Effector memory CD4-positive, alpha-beta T cell (primary cell): ENCODE measurements at places on chromosomes 6 and 20.

DNA sequence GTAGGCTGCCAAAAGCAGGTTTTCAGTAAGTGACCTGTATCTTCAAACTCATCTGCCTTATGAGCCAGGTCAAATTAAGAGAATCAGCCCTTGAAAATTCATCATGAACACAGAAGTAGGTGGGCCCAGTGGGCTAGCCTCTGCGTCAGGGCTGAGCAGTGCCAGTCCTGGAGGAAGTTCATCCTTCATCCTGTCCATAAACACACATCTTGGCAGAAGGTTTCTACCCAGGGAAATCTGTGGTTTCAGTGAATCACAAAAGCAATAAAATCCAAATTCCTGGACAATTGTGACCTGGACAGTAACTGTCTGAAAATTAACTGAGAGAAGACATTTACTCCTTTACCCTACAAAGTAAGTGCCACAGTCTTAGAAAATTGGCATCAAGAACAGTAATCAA lies 72.4 kb downstream of the ATG5 start:
- no peaks in the 10 kb centered on the region for H3K4me1 ChIP-seq
- no peaks in the 10 kb centered on the region for H3K27me3 ChIP-seq
- no peak overlapping the region for H3K4me3 ChIP-seq

GRCh38 chr20:54639941-54640340 lies 164.5 kb downstream of the DOK5 start:
- H3K27me3 ChIP-seq = no peaks in the 10 kb centered on the region
- H3K4me1 ChIP-seq = no peaks in the 10 kb centered on the region
- no peaks in the 10 kb centered on the region for H3K36me3 ChIP-seq
- no peak for DNase-seq
- H3K27ac ChIP-seq = no peak overlapping the region
- H3K4me3 ChIP-seq = no peak overlapping the region

GRCh38 chr6:52363228-52363867 lies 1.4 kb downstream of the PAQR8 start:
- H3K27me3 ChIP-seq = no peaks in the 10 kb centered on the region
- peak overlapping the region; percentile 93 for H3K27ac ChIP-seq
- H3K36me3 ChIP-seq = peaks cover 3% of the 10 kb centered on the region
- H3K4me1 ChIP-seq = peaks cover 12% of the 10 kb centered on the region
- peak overlapping the region; percentile 98 for H3K4me3 ChIP-seq

- no peak for DNase-seq
- no peaks in the 10 kb centered on the region for H3K4me1 ChIP-seq
- no peaks in the 10 kb centered on the region for H3K36me3 ChIP-seq
- H3K4me3 ChIP-seq = no peak overlapping the region
- H3K27me3 ChIP-seq = no peaks in the 10 kb centered on the region
- H3K27ac ChIP-seq = no peak overlapping the region
Measured at GRCh38 chr6:8382434-8382833, 52.9 kb downstream of the SLC35B3 start.

- H3K27ac ChIP-seq = no peak overlapping the region
- no peaks in the 10 kb centered on the region for H3K27me3 ChIP-seq
- DNase-seq = no peak
- H3K4me1 ChIP-seq = peaks cover 14% of the 10 kb centered on the region
- H3K4me3 ChIP-seq = no peak overlapping the region
Measured at GRCh38 chr20:57658833-57659516, 38.7 kb upstream of the ZBP1 start.

DNA sequence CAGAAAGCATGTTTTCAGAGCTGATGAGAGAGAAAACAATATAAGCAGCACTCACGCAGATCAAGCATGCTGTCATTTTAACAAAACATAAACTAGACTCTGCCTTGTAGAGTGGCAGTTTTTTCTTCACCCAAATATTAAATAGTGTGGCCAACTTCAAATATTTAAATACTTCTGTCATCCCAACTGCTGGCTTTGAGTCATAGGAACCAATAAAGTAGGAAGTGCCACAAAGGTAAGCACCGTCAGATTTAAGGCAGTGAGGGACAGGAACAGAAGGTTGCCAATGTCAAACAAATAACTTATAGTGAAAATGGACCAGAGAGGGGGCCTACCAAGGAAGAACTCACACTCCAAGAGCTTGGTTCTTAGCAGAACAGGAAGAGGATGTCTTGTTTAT lies 222.2 kb downstream of the PKHD1 start:
- no peaks in the 10 kb centered on the region for H3K4me1 ChIP-seq
- no peaks in the 10 kb centered on the region for H3K27me3 ChIP-seq
- H3K27ac ChIP-seq = no peak overlapping the region
- H3K4me3 ChIP-seq = no peak overlapping the region
- no peak for DNase-seq

GRCh38 chr20:52552181-52552872 lies 360.7 kb upstream of the ZFP64 start:
- no peaks in the 10 kb centered on the region for H3K36me3 ChIP-seq
- no peak overlapping the region for H3K4me3 ChIP-seq
- no peaks in the 10 kb centered on the region for H3K27me3 ChIP-seq
- H3K4me1 ChIP-seq = no peaks in the 10 kb centered on the region

- no peak overlapping the region for H3K27ac ChIP-seq
- no peaks in the 10 kb centered on the region for H3K27me3 ChIP-seq
- H3K36me3 ChIP-seq = no peaks in the 10 kb centered on the region
Measured at GRCh38 chr6:21395121-21395520, 198.4 kb upstream of the SOX4 start.

DNA sequence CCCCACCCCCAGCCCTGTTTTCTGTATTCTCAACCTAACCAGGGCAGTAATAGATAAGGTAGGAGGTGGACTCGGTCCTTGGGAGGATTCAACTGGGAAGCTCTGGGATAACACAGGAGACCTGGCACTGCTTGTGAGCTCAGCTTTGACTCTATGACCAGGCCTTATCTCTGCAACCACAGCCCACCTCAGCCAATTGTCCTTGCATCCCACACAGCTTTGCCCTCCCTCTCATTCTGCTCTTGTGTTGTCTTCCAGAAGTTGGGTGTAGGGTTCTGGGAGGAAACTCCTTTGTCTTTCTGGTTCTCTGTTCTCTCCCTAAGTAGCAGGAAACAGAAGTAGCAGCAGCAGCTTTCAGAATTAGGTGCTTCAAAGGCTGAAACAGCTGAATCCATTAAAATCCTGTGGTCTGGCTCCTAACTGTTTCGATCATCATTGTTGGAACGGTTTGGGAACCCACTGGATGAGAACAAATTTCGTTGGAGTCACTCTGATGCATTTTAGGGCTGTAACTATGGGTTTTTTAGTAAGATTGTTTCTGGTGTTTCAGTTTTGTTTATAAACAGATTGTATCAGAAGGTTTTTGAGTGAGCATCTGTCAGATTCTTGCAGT lies 32.4 kb upstream of the SNX9 start:
- H3K27me3 ChIP-seq = no peaks in the 10 kb centered on the region
- no peak overlapping the region for H3K4me3 ChIP-seq
- no peak for DNase-seq

GRCh38 chr20:47370214-47370613 lies 13.7 kb upstream of the ZMYND8 start:
- no peak for DNase-seq
- H3K36me3 ChIP-seq = no peaks in the 10 kb centered on the region
- no peaks in the 10 kb centered on the region for H3K4me1 ChIP-seq

DNA sequence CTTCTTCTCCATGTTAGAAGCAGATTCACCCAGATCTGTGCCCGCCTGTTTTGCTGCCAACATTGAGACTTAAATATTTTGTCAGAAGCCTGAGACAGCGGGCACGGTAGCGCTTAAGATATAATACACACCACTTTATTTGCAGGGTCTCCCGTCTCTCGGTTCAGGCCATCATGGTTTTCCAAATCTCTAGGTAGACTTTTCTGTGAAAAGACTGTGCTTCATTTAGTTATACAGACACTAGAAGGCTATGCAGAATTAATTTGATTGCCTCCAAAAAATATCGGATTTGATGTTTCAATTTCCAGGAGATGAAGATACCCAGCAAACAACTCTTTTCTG lies 598 bp downstream of the TBP start:
- peak overlapping the region; percentile 91 for H3K27ac ChIP-seq
- no peak for DNase-seq

DNA sequence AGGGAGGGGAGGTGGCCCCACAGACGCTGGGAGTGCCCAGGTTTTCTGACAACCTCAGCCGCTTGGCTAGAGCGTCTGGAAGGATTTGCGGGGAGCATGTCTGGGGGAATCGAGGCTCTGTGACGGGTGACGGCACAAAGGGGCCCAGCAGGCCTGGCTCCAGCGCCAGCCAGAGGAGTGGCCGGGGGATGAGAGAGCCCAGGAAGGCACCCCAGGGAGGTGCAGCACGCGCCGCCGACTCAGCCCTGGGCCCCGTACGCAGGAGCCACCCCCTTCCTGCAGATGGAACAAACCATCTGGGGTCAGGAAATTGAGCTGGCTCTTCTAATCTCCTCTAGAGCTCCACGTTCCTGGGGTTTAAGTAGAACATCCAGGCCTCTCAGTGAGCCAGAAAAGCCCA lies 5.9 kb upstream of the SLCO4A1 start:
- no peak overlapping the region for H3K27ac ChIP-seq
- no peaks in the 10 kb centered on the region for H3K4me1 ChIP-seq
- DNase-seq = no peak
- no peaks in the 10 kb centered on the region for H3K27me3 ChIP-seq

DNA sequence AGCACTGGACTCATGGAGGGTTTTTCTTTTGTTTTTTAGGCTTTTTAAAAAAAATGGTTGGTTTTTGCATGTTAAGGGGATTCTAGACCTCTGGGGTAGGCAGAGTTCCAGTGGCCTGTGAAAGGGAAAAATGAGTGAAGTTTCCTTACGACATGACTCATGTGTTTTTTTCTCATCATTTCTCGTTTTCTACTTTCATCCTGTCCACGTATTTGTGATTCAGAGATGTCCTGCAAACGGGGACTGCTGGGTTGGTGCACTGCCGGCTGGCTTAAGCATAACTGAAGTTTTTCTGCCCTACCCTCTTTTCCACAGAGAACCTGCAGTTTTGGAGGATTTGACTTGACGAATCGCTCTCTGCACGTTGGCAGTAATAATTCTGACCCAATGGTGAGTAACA lies 182.3 kb downstream of the SASH1 start:
- no peak for DNase-seq
- H3K36me3 ChIP-seq = no peaks in the 10 kb centered on the region
- H3K27me3 ChIP-seq = no peaks in the 10 kb centered on the region
- H3K4me3 ChIP-seq = no peak overlapping the region

DNA sequence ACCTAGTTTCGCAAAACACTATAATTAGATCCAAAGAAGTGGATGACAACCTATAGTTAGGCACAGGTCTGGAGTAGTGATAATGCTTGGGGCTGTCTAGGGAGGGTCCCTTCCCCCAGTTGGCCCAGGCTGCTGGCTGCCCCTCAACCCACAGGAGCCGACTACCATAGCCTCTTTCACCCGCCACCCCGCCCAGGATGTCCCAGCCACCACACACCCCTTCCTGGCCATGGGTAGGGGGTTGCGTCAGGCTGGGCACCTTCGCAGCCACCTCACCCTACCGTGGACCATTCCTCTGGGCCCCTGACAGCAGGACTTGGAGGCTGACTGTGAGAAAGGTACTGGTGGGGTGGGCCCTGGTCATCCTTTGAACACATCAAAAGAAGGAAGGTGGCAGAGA lies 8.5 kb downstream of the TFEB start:
- no peaks in the 10 kb centered on the region for H3K27me3 ChIP-seq
- DNase-seq = no peak
- H3K4me1 ChIP-seq = peaks cover 15% of the 10 kb centered on the region
- H3K36me3 ChIP-seq = no peaks in the 10 kb centered on the region
- no peak overlapping the region for H3K27ac ChIP-seq
- no peak overlapping the region for H3K4me3 ChIP-seq

- no peak overlapping the region for H3K4me3 ChIP-seq
- DNase-seq = no peak
- peaks cover 12% of the 10 kb centered on the region for H3K36me3 ChIP-seq
- H3K4me1 ChIP-seq = no peaks in the 10 kb centered on the region
- no peak overlapping the region for H3K27ac ChIP-seq
- H3K27me3 ChIP-seq = no peaks in the 10 kb centered on the region
Measured at GRCh38 chr6:111347589-111347988, 135.4 kb downstream of the REV3L start.

DNA sequence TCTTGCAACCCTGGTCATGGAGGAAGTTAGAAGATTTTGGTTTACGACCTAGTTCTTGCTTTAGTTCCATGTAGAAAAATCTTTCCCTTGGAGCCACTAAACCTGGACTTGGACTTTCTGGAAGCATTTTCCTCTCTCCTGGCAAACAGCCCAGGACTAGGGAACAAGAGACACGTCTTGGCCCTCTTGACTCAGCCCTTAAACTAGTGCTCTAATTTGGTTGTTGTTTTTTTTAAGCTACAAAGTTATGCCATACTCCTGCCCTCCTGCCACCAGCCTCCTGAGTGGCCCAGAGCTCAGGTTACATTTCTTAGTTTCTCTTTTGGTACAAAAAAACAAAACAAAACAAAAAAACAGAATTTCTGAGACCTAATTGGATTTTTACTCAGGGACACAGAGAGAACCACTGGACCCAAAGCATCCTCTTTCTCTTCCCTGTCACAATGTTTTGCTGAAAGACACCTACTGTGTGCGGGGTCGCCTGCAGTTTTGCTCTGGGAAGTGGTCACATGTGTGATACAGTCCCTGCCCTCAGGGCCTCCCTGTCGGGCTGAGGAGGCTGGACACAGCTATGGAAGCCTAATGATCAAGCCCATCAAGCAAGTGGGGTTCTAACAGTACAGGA lies 32.3 kb upstream of the SCUBE3 start:
- no peak for DNase-seq
- no peaks in the 10 kb centered on the region for H3K4me1 ChIP-seq
- no peaks in the 10 kb centered on the region for H3K36me3 ChIP-seq
- no peak overlapping the region for H3K4me3 ChIP-seq
- no peak overlapping the region for H3K27ac ChIP-seq

GRCh38 chr6:93675856-93676417 lies 256.6 kb upstream of the EPHA7 start:
- DNase-seq = no peak
- H3K4me1 ChIP-seq = no peaks in the 10 kb centered on the region
- H3K27me3 ChIP-seq = no peaks in the 10 kb centered on the region
- H3K4me3 ChIP-seq = no peak overlapping the region
- no peak overlapping the region for H3K27ac ChIP-seq

DNA sequence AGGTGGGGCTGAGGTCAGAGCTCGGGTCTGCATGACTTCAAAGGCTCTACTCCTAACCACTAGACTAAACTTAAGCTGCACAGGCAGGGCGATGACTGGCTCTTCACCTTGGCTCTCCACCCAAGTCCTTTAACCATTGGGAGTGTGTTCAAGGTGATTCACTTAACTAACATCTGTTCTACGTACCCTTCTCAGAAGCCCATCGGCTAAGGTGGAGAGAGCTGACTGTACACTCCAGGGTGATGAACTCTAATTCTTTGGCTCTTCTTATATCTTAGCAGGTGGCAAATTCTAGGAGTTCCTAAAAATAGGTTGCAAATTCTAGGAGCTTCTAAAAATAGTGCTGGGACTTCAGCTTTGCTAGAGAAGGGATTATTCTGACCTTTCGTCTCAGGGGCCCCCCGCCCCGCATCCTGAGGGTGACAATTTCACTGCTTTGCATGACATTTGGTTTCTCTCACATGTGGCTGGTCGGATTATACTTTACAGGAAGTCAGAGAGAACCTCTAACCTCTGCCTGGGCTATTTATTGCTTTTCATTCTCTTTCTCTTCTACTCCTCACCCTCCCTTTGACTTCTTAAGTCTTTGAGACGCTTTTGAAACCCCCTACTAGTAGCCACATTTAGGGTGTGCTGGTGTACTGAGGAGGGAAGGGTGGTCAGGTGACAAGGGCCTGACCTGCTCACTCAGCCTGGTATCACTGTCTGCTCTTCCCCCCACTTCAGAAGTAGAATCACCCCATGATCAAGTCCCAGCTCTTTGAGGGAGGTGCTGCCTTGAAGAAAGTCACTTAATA lies 55.5 kb downstream of the PRDM1 start:
- H3K27me3 ChIP-seq = no peaks in the 10 kb centered on the region
- peaks cover 15% of the 10 kb centered on the region for H3K4me1 ChIP-seq
- no peak for DNase-seq
- H3K36me3 ChIP-seq = no peaks in the 10 kb centered on the region

GRCh38 chr20:41111578-41111951 lies 25.8 kb upstream of the PLCG1 start:
- no peak for DNase-seq
- no peak overlapping the region for H3K27ac ChIP-seq
- no peaks in the 10 kb centered on the region for H3K27me3 ChIP-seq
